ENCODE measurements at places on chromosomes 13 and 19.

- no peak for DNase-seq
Measured at GRCh38 chr13:47747901-47748300, 253.2 kb downstream of the SUCLA2 start.

DNA sequence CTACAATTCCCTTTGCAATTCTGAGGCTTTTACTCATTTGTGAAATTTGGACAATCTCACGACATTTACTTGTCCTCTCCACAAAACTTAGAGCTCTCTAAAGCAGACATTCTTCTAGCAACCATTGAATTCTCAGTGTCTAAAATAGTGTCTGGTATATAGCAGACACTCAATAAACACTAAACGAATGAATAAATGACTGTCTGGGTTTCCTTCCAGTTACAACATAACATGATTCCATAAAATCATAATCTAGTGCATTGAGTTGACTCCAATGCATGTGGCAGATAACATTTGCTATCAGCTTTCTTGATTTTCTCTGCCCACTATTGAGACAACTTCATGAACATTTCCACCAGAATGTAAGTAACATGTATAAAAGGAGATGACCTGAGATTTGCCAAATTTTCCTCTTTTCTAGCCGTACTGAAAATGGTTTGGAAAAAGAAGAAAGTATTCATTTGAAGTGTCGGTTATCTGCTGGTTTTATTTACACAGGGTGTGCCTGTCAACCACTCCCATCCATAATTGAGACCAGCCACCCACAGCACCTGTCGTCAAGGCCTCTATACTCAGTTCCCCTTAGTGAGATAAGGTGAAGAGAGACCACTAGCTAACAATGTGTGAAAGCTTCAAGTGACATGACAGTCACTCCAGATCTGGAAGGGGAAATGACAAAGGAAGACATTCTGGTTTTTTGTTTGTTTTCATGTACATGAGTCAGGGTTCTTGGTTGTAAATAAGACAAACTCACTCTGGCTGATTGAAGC is 4.8 kb upstream of the SERP2 start:
- DNase-seq, result no peak

- DNase-seq, result no peak
Measured at GRCh38 chr13:29125191-29125933, 305.2 kb downstream of the MTUS2 start.

- no peak for DNase-seq
Measured at GRCh38 chr13:29730253-29730652, 120.2 kb downstream of the UBL3 start.

DNA sequence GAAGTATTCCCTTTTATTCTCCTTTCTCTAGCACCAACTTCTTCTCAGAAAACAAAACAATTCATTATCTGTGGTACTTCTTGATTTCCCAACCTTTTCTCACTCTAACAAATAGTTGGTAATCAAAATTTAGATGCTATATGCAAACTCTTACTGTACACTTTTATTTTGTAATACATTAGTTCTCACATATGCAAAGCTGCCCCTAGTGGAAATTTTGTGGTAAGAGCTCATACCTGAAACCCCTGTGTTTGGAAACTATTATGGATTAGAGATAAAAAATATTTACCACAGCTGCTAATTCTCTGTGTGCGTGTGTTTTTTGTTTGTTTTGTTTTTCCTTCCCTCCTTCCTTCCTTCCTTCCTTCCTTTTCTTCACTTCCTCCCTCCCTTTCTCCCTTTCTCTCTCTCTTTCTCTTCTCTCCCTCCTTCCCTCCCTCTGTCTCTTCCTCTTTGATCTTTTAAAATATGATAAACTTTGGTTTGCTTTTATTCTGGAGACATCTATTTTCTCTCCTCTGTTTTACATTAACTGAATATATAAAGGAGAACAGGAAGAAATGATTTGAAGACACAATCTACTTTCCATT is 537.4 kb downstream of the SLITRK6 start:
- DNase-seq, result no peak

GRCh38 chr19:1769645-1769985 is 16.3 kb downstream of the ONECUT3 start:
- DNase-seq, result no peak

GRCh38 chr13:106548064-106548696 is 12.7 kb upstream of the EFNB2 start:
- DNase-seq, result no peak

DNA sequence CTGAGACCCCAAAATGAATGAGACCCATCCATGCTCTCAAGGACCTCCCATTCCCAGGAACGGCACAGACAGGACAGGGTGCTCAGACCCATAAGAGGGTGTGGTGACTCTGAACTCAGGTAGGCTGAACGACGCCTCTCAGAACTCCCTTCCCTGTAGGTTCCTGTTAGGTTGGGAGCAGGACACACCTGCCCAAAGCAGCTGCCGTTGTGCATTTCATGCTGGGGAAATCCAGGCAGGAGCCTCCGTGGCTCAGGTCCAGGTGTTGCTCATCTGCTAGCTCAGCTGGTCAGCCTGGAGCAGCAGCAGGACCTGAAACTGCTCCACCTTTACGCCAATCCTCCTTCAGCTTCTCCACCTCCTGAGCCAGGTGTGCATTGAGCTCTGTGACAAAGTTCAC is 19.1 kb upstream of the TEX101 start:
- no peak for DNase-seq

DNA sequence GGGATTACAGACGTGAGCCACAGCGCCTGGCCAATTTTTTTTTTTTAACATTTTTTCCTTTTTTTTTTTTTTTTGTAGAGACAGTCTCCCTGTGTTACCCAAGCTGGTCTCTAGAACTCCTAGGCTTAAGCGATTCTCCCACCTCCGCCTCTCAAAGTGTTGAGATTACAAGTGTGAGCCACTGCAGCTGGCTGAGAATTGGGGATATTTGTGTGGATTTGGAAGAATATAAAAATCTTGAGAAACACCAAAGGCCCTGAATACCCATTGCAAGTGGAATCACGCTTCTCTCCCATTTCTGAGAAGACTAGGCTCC is 79.9 kb upstream of the ABCC4 start:
- no peak for DNase-seq

DNA sequence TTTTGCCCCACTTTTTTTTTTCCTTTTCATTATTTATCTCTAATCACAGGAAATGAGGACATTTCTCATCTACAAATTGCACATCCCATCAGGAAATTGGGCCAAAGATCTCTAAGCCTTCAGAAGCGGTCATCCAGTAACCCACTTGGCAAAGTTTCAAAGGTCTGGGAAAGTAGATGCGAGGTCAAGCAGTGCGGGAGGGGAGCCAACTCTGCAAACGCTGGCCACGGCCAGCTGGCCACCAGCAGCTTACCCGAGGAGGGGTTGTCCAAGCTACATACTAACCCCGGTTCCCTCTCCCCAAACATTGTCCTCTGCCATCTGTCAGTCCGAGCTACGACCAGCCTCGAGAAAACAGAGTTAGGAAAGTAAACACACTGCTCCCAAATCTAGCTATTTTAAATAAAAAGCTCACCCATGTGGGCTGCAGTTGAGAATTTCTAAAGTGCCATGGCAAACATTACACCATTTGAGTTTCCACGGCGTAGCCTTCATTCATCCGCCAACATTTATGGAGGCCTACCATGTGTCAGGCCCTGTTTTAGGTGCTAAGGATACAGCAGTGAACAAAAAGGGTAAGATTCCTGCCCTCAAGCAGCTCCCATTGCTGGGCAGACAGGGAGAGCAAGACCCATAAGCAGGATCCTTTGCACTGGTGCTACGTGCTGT is 11.5 kb downstream of the FFAR2 start:
- peak; percentile 25 for DNase-seq

Data from SK-N-SH (cell line).